ENCODE measurements at places on chromosomes 1 and 21.

DNA sequence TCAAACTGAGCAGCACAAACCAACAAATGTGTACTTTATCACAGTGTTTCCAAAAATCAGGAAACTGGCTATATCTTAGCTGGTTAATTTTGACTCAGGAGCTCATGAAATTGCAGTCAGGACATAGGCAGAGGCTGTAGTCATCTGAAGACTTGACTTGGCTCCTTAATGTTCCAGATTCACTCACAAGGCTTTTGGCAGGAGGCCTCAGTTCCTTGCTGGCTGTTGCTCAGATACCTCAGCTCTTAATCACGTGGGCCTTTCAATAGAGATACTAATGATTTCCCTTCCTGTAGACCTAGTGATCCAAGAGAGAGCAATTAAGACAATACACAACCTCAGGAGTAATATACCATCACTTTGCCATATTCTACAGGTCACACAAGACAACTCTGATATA is 537.7 kb downstream of the BRINP3 start:
- DNase-seq = no peak

GRCh38 chr1:56123826-56124225 is 455.5 kb downstream of the PLPP3 start:
- no peak for DNase-seq

GRCh38 chr1:3121401-3122210 is 52.6 kb downstream of the PRDM16 start:
- no peak for DNase-seq

GRCh38 chr1:44057293-44057692 is 26.0 kb upstream of the SLC6A9 start:
- DNase-seq = no peak

DNA sequence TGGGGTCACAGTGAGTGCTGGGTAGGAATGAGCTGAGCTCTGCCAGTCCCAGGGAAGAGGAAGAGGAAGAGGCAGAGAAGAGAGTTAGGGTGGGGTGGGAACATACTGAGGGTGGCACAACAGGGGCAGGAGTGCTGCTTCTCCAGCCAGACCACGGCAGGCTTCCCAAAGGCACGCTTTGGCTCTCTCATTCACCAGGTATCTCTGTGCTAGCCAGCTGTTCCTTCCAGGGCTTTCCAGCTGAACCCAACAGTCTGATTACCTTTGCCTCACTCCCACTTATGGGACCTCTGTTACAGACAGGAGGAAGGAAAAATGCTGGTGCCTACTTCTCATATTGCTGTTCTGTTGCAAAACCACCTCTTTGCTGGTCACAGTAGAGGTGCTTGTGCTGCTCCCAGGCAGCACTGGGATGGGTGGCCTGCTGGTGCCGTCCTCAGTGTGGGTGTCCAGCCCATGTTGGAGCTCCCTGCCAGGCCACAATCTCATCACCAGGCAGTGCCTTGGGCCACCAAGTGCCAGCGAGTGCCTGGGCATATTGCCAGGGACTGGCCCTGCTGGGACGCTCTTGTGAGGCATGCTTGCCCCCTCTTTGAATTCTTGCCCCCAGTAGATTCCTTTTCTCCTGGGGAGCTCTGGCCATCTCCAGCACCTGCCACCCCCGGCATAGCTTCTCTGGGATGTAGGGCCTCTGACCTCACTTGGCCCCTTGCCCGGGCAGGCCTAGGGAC is 2.1 kb downstream of the ADORA1 start:
- no peak for DNase-seq

- DNase-seq = no peak
These were observed 42.4 kb upstream of the KCNA3 start for GRCh38 chr1:110717179-110717578.
